ENCODE measurements at places on chromosomes 16 and 17.

DNA sequence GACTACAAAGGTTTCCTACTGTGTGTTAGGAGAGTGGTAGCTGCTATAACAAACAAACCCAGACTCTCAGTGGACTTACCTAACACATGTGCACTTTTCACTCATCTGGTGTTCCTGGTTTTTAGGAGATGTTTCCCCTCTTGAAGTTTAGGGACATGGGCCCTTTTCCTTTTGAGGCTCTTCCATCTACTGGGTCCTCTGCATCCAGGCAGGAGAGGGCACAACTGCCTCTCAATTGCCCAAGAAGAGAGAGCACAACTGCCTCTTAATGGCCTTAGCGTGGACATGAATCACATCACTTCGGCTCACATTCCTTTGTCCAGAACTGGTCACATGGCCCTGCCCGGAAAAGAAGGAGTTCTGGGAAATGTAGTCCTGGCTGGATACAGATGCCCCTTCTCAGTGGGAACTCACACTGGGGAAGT, 9.8 kb upstream of the TNRC6C start:
- no peak for DNase-seq

- no peak for DNase-seq
Observed at GRCh38 chr16:46922239-46922638, 38.1 kb downstream of the GPT2 start.

- DNase-seq, result peak; percentile 87
Observed at GRCh38 chr17:32127158-32127897, 15.0 kb upstream of the RHOT1 start.

- DNase-seq, result no peak
Observed at GRCh38 chr17:44352828-44353671, 7.9 kb downstream of the GRN start.

DNA sequence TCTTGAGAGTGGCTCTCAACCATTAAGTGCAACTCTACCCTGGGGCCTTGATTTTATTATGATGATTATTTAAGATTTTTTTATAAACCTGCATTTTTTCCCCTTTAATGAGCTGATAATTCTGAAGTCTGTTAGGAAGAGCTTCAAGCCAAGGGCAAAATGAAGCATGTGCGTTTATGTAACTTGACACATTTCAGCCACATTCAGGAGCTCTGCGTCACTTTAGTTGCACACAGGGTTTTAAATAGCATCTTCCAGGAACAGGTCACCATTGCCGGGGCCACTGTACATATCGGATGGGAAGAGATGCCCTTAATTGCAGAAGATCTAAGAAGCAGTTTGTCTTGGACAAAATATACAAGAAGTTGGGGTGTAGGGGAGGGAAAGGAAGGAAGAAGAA, 89.6 kb downstream of the BMERB1 start:
- DNase-seq, result no peak

DNA sequence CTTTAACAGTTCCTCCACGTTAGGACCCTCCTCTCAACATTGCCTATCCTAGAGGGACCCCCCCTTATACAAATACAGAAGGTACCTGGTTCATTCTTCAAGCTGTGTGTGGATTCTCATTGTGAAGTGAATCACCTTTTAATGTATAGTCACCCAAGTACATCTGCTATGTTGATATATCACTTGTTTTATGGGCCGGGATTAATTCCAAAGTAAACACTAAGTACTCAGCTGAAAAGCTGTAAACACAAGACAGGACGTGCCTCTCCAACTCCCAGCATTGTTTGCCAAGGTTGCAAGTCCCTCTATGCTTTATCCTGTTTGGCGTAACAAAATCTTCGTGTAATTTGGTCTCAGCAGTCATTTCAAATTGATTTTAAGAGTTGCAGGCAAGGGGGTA, 123.6 kb downstream of the RBFOX1 start:
- no peak for DNase-seq

DNA sequence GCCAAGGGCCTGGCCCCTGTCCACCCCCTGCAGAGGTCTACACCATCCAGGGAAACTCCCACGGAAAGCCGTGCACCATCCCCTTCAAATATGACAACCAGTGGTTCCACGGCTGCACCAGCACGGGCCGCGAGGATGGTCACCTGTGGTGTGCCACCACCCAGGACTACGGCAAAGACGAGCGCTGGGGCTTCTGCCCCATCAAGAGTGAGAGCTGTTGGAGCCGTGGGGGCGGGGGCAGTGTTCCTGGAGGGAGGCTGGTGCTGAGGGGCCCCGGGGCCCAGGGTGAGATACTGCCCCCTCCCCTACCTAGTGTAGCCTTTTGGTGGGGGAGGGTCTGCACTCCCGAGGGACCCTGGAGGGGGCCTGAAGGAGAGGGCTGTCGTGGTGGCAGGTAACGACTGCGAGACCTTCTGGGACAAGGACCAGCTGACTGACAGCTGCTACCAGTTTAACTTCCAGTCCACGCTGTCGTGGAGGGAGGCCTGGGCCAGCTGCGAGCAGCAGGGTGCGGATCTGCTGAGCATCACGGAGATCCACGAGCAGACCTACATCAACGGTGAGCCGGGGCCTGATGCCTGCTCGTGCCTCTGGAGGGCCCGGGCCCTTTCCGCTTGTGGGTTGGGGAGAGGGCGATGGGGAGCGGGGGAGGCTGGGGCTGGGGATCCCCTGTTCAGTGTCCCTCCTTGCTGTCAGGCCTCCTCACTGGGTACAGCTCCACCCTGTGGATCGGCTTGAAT, 38.8 kb downstream of the MRC2 start:
- DNase-seq, result no peak

- DNase-seq, result no peak
Observed at GRCh38 chr17:80834893-80835275, 156.8 kb upstream of the CHMP6 start.

- no peak for DNase-seq
Observed at GRCh38 chr17:27367121-27367981, 73.4 kb downstream of the WSB1 start.

GRCh38 chr17:27741361-27741861, 58.9 kb downstream of the NOS2 start:
- DNase-seq, result no peak

DNA sequence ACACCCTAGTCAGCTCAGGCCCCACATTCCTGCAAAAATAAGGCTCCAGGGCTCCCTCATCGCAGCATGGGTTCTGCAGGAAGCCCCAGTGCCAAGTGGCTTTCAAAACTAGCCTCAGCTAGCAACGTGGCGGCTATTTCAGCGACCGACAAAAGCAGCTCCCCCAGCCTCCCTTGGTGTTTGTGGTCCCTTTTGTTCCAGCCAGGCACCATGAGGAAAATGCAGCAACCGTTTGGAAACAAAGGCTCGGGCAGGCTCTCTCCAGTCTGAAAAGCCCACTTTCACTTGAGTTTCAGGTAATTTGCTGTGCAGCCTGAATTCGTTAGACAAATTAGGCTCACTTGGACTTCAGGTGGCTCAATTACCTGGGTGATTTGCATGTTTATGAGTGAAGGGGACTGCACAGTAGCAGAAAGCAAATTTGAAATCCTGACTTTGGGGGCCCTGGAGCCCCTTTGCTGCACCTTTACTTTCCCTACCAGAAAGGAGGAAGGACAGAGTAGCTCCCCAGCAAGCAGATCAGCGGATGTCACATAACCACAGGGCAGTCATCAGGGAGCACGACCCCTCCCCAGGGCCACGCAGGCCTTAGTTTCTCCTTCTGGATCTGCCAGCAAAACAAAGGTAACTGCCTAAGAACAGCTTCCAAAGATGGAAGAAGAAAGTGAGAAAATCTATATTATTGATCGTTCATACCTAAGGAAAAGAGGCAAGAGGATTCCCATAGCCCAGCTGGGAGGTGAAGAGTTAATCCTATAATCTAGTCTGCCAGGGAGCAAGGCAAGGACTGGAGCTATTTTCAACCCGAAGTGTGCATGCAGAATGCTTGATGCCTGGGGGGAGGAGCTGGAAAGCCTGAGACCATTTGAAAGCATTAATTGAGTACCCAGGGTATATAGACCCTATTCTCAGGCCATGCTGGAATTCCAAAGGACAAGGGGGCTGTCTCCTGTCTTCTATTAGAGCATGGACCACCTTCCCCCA, 143.1 kb upstream of the SDK2 start:
- DNase-seq, result no peak

GRCh38 chr17:7927596-7927995, 2.1 kb downstream of the KCNAB3 start:
- no peak for DNase-seq

DNA sequence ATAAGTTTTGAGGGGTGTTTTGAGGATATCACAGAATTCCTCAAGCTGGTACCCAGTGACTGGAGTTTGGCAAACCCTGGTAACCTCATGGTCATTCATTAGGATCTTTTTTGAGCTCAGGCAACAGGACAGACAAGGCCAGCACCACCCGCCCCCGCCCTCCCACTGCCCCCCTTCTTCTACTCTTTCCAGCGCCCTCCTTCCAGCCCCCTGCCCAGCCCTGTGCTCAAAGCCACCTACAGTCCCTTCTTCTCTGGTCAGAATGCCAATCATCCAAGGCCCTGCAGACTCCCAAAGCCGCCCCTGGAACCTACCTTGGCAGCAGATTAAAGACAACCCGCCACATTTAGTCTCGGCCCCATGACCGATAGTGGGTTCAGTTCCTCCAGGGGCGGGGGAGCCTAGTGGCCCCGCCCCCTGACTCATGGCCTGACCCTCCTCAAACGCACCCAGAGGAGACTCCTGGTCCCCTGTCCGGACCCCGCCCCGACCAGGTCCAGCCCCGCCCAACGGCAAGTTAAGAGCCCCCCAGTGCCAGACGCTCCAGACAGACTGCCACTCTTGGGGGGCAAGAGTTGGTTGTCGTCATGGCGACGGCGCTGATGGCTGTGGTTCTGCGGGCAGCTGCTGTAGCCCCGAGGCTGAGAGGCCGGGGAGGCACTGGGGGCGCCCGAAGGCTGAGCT, at the start of gene NAGS:
TSS of gene NAGS (plus strand) at position 546 of the 684 bp plus-strand sequence. CDS start at position 588, 42 bp downstream.
- peak; percentile 15 for DNase-seq

GRCh38 chr17:80270836-80271235, 10.2 kb downstream of the RNF213 start:
- peak; percentile 18 for DNase-seq

DNA sequence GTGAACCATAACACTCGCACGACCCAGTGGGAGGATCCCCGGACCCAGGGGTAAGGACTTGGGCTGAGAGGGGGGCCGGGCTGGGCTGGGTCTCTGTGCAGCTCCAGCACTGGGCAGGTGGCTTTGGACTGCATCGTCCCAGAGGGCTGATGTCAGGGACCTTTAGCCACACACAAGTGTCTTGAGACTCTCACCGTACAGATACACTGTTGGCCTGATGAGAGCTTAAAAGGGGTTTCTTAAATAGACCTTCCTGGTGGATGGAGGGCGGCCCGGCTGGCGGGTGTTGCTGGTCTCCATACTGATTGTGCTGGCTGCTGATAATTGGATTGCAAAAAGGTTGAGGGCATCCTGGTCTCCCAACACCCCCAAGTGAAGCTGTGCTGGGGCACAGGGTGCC, 21.7 kb upstream of the CLEC18A start:
- no peak for DNase-seq

DNA sequence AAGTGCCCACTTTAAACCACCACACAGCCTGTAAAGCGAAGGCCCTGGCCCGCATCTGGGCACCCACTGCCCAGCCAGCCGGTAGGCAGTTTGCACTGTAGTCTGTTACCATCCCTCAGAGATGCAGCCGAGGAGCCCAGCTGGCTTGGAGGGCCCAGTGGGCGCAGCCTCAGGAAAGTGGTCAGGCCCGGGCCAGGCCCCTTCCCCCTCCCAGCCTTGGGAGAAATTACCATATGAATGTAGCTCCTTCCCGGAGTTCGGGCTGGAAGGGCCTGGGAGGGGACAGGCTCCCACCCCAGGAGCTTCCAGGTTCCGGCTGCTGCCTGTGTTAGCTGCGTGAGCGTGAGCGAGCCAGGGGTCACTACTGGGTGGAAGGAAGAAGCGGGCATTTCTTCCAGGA, 325.4 kb downstream of the SEC14L1 start:
- DNase-seq, result no peak

DNA sequence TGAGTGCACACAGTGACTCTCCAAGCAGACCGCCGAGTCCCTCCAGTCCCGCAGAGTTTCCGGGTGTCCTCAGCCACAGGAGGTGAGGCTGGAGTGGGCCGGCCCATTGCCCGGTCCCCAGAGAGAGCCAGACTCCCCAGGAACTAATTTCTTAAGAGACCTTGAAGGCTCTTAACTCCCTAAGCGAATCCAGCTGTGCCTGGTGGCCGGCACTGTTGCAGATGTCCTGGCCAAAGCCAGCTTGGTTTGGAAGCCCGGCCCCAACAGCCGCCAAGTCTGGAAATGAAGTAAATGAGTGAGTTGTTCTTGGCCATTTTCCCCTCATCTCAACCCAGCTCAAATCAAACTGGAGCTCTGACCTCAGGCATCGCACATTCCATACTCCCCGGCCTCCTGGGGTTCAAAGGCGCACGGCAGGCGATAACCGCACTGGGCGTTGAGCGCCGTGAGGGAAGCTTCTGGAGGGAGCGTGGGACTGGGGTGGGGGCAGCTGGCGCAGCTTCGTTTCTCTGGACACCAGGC, 42.0 kb downstream of the CMIP start:
- DNase-seq, result no peak

- no peak for DNase-seq
Observed at GRCh38 chr16:80369138-80369958, 171.4 kb upstream of the DYNLRB2 start.

- no peak for DNase-seq
Observed at GRCh38 chr17:33653399-33653788, 360.3 kb upstream of the ASIC2 start.

DNA sequence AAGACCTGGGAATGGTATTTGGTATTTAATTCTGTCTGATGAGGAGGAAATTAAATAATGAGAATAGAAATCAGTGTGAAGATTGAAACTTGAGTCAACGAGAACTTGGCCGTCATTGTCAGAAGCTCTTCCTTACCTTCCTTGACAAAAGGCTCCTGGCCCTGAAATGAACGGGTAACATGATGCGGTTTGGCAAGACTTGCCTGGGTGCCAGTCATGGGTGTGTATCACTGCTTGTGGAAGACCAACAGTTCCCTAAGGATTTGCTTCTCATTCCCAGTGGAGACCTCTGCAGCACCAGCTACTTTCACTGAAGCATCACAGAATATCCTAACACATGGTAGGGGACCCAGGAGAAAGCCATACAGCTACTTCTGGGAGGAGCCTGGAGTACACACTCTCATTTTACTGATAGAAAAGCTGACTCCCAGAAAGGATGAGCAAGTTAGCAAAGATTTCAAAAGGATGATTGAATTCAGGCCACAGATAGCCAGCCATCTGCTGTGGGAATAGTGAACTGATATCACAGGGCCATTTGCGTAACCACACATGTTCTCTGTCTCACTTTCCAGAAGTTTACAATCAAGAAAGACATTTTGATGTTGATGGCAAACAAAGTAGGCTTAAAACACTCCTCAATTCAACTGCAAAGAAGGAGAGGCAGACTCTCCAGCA, 258.1 kb upstream of the SALL1 start:
- DNase-seq, result no peak

DNA sequence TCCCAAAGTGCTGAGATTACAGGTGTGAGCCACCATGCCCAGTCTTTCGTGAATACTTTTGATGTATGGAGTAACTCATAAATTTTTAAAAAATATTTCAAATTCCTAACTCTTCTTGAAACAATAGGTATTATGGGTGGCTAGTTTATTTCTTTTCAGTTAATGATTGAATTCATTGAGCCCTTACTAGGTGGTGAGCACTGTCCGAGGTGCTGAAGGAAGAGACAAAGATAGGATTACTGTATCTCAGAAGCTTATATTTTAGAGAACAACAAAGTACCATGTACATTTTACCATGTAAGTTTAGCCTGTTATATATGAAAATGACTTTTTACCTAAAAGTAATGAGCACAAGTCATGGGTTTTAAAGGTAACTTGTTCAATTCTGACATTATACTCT, 418.3 kb downstream of the NPIPA7 start:
- no peak for DNase-seq
